ENCODE measurements at places on chromosomes 2 and 18.

DNA sequence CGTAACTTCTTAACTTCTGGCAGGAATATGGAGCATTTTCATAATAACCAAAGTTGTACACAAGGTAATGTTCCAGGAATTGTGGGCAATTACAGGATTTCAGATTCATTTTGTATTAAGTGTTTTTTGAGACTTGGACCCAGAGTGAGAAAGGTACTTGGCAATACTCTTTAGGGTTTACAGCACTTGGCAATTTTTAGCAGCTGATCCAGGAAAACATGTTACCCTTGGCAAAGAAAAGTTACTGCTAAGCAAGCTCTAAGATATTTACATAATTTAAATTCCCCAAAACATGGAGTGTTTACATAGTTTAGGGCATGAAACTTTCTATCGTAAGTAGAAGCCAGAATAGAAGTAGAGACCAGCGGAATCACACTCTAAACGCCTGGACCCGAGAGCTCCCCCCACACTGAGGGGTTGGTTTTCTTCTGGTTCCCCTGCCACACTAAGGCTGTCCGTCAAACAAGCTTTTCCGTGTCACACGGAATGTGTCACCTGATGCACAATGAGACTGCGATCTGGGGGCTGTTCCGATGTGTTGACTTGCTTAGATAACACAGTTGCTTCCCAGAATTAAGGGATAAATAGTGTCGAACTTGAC, 177.1 kb downstream of the PTGR3 start:
- DNase-seq, result no peak

GRCh38 chr2:168348076-168348475, 100.7 kb upstream of the STK39 start:
- DNase-seq, result no peak

- no peak for DNase-seq
Observed at GRCh38 chr2:171584001-171584400, 61.7 kb downstream of the CYBRD1 start.

DNA sequence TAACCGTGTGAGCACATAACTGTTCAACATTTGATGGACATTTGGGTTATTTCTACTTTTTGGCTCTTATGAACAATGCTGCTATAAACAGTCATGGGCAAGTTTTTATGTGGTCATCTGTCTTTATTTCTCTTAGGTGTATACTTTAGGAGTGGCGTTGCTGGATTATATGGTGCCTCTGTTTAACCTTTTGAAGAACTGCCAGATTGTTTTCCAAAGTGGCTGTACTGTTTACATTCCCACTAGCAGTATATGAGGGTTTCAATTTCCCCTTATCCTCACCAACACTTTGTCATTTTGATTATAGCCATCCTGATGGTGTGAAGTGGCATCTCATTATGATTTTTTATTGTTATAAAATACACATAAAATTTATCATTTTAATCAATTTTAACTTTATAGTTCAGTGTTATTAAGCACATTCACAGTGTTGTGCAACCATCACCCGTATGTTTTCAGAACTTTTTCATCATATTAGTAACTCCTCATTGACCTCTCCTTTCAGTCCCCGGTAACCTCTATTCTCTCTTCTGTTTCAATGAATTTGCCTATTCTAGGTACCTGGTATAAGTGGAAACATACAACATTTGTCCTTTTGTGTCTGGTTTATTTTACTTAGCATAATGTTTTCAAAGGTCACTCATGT, 55.4 kb downstream of the EML4 start:
- no peak for DNase-seq

GRCh38 chr2:150878356-150878755, 383.3 kb downstream of the RBM43 start:
- no peak for DNase-seq

GRCh38 chr18:35378574-35378896, 1.4 kb upstream of the ZNF396 start:
- DNase-seq, result no peak

- no peak for DNase-seq
Observed at GRCh38 chr2:120396013-120396860, 50.3 kb downstream of the INHBB start.

DNA sequence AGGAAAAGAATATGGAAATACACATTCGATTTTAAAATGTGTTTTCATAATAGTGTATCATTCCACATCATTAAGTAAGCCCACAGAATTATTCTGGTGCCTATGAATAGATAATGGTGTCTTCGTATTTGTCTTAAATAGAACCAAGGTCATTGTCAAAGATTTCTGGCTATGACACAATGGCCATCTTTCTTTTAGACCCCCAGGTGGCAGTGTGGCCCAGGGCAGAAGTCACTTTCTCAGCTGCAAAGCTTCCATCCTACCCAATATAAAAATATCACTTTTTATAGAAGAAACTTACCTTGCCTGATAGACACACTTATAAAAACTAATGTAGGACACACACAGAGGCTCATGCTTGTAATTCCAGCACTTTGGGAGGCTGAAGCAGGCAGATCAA, 57.5 kb downstream of the ZRANB3 start:
- peak; percentile 11 for DNase-seq

GRCh38 chr2:137981112-137981656, 16.9 kb downstream of the HNMT start:
- DNase-seq, result no peak

- no peak for DNase-seq
Observed at GRCh38 chr2:219362524-219363164, 25.1 kb downstream of the DNPEP start.

DNA sequence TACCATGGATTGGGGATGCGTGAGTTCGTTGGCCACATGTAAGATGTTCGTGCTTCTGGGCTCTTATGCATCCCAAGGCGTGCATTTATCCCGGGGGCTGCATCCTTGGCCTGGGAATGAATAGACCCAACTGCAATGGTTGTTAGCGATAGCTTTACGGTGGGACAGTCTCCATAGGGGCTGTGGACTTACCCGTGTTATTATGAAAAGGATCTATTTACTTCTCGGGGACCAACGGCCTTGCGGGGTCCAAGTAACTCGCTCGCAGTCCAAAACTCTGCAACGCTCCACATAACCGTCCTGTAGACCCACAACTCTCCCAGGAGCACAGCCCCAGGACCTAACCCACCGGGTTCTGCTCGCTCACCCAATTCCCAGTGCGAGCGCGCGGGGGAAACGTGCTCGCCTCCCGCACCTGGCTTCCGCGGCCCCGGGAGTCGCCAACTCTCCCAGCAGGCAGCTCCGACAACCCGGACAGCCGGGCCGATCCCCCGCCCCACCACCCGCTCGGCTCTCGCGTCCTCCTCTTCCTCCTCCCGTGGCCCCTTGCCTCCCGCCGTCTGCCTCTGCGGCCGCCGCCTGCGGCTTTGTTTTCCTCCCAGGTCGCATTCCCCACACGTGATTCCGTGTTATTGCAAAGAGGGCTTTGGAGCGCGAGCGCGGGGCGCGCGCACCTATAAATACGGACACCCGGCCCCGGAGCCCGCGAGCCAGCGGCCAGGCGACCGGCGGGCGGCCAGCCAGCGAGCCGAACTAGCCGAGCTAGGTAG, at the start of gene CABLES1:
Gene CABLES1, plus strand, starts transcription at position 706 of the 770 bp plus-strand sequence. CDS start 278 bp downstream, outside the sequence.
- DNase-seq, result peak; percentile 18

- peak; percentile 4 for DNase-seq
Observed at GRCh38 chr18:31977270-31977872, 34.4 kb upstream of the TRAPPC8 start.

DNA sequence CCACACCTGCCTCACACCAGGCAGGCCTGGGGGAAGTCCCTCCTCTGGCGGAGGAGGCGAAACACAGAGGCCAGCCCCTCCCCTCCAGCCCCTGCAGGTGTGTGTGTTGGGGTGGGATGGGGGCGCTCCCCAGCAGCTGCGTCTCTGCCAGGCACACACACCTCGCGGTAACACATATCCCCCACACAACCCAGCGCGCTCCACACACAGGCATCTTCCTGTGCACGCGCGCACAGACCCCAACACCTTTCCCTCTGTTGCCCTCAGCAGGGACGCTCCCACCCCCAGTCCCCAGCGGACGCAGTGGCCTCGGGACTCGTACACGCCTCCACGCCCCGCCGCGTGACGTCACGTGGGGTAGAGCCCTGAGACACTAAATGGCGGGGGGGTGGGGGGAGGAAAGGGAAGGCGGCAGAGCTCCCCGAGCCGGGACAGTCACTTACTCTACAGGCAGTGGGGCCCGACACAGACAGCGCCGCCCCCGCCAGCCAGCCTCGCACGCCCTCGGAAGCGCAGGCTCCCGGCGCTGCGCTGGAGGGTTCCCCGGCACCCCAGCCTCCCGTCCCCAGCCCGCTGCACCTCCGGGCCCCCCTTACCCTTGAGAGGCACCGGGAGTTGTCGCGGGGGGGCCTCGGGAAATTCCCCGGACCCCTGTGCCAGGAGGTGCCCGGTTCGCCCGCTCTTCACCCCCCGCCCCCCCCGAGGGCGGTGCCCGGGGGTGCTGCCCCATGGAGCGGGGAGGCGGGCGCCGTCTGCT, at the start of gene WNT10A:
Gene WNT10A, plus strand, starts transcription at position 751 of the 757 bp plus-strand sequence. CDS start 144 bp downstream, outside the sequence.
- peak; percentile 80 for DNase-seq

GRCh38 chr2:88236666-88237065, 66.5 kb downstream of the THNSL2 start:
- no peak for DNase-seq

DNA sequence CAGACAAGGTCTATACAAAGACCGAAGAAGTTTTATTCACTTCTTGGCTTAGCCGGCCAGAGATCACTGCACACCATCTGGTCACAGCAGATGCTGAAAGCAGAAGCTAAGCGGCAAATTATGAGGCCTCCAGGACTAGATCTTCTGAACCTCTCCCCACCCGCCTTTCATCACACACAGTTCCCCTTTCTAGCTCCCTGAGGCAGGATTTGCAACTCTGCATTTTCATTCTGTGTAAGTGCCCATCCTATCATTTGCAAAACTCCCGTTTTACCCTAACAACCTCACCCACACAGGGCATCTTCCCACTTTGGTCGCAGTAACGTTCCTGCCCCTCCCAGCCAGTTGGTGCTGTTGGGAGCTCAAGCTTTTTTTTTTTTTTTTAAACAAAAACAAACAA, 3.1 kb upstream of the MOB1A start:
- no peak for DNase-seq

DNA sequence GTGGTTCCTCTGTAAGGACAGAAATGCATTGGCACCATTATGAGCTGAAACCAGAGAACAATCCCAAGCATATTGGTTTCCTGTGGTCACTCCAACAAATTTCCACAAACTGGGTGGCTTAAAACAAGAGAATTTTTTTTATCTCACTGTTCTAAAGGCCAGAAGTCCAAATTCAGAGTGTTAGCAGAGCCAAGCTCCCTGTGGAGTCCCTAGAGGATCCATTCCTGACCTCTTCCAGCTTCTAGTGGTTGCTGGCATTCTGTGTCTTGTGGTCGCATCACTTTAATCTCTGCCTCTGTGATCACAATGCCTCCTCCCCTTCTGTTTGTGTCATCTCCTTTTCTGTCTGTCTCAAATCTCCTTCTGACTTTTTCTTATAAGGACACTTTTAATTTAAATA, 380.3 kb downstream of the NYAP2 start:
- DNase-seq, result no peak

GRCh38 chr2:145091967-145092366, 572.0 kb upstream of the ZEB2 start:
- no peak for DNase-seq
